Tibial artery (tissue), 4 donors: ENCODE measurements at places on chromosomes 16 and 17.

DNA sequence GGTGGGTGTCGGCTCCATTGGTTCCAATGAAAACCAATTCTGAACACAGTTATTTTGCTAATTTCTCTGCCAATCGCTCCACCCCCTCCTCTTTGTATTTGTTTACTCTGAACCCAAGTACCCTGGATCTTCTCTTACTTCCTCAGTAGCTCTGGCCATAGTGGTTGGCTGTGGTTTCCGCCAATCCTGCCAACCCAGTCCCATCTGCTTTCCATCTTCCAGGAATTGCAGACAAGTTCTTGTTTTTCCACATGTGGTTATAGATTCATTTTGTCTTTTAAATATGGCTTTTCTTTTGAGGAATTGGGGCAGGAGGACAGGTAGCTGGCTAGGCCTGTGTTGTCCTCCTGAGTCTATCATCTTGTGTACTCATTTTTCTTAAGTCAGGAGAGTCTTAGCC, 92.0 kb downstream of the CYLD start:
- H3K27me3 ChIP-seq = peaks cover 4% of the 10 kb centered on the region
- no peak for DNase-seq
- no peak overlapping the region for H3K4me3 ChIP-seq
- no peak overlapping the region for H3K27ac ChIP-seq
- H3K36me3 ChIP-seq = no peaks in the 10 kb centered on the region
- H3K4me1 ChIP-seq = no peaks in the 10 kb centered on the region

DNA sequence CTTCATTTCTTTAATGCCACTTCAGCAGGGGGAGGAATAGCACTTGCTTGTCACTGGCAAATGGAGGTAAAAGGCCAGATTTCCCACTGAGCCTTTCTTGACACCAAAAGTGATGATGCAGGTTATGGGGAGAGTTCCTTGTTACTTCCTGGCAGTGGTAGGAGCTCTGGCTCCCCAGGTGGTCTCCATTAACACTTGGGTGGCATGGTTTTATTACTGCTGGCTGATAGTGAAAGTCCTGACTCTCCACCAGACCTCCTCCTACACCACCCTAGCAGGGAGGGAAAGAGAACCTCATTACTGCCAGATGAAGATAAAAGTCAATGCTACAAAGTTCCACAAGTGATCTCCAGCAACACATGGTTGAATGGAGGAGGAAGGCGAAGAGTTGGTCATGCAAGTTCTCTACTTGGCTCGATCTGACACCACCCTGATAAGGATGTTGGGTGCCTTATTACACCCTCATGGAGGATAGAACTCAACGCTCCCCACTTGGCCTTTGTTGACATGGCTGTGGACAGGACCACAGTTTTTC, 152.7 kb upstream of the GNAO1 start:
- no peaks in the 10 kb centered on the region for H3K27me3 ChIP-seq
- H3K4me1 ChIP-seq = no peaks in the 10 kb centered on the region
- H3K4me3 ChIP-seq = no peak overlapping the region
- H3K27ac ChIP-seq = no peak overlapping the region
- DNase-seq = no peak
- H3K36me3 ChIP-seq = no peaks in the 10 kb centered on the region

GRCh38 chr17:42744283-42744805, 496 bp downstream of the EZH1 start:
- no peaks in the 10 kb centered on the region for H3K27me3 ChIP-seq
- peaks cover 17% of the 10 kb centered on the region for H3K4me1 ChIP-seq
- no peaks in the 10 kb centered on the region for H3K36me3 ChIP-seq
- H3K27ac ChIP-seq = peak overlapping the region; percentile 92
- peak overlapping the region; percentile 69 for H3K4me3 ChIP-seq
- DNase-seq = peak; percentile 75

DNA sequence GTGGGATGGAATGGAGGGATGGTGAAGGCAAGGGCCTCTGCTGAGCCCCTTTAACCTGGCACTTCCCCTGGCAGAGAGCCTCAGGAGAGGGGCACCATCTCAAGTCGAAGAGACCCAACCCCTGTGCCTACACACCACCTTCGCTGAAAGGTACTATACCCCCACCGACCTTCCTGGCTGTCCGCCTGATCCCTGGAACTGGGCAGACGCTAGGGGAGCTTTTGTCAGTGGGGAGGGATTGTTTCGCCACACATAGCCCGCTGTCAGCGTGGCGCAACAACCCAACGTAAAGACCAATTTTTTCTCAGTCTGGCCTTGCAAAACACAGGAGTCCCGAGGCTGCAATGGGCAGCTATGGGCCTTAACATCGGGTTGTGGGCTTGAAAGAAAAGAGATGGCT, 3.1 kb downstream of the PPP1R1B start:
- peaks cover 15% of the 10 kb centered on the region for H3K27me3 ChIP-seq
- no peak for DNase-seq
- no peak overlapping the region for H3K27ac ChIP-seq
- no peak overlapping the region for H3K4me3 ChIP-seq
